ENCODE measurements at places on chromosomes 11 and 22.

DNA sequence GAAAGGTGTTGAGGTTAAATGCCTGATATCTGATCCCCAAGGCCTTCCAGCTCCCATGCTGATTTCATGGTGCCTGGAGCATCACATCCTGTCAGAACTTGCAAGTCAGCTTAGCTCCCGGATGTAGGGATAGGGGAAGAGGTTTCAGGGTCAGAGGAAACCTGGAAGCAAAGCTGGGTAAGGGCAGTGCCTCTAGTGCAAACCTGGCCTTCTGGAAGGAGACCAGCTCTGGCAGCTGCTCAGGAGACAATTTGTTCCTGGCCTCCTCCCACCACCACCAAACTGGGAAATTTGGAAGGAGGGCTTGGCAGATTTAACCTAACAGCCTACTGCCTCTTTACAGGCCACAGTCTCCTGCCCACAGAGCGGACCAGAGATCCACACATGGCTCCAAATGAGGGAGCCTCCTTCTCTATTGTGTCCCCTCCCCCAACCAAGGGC, 9.2 kb upstream of the TSKU start:
- peak; percentile 75 for DNase-seq

DNA sequence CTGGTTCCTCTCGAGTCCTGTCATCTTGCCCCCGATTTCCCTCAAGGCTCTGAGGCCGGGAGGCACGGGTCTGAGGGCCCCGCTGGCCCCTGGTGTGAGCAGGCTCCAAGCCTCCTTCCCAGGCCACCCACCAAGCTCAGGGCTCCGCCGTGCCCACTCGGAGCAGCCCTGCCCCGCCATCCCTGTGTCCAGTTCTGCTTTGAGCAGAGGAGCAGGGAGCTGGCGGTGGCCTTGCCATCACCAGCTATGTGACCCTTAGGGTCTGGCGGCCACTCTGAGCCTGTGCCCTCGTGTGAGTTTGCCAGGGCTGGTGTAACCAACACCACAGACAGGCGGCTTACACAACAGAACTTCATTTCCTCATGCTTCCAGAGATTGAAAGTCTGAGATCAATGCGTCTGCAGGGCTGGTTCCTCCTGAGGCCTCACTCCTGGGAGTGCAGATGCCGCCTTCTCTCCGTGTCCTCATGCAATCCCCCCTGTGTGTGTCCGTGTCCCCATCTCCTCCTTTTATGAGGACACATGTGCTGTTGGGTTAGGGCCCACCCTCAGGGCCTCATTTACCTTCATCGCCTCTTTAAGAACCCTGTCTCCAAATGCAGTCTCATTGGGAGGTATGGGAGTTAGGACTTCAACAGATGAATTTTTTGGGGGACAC, 36.5 kb upstream of the CELSR1 start:
- peak; percentile 38 for DNase-seq

DNA sequence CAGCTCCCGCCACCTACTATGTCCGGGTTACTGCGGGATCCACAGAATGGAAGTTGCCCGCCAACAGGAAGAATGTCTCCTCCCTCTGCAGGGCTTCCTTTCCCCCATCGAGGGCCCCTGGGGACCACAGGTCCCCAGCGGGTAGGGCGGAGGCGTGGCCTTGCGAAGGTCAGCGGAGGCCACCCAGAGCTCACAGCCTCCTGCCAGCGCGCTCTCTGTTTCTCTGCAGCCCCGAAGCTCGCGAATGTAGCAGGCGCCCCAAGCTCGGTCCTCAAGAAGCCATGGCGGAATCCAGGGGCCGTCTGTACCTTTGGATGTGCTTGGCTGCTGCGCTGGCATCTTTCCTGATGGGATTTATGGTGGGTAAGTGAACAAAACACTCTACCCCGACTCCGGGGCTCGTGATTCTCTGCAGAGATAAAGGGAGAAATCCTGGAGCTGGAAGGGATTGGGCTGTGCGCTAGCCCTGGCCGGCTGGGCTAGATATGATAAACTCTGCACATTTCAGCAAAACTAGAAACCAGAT, at the start of gene NAALAD2:
Gene NAALAD2 (plus strand): TSS at position 186 of the 526 bp plus-strand sequence. CDS start 96 bp downstream, at position 282.
- DNase-seq = peak; percentile 65

GRCh38 chr11:115291325-115291724, 212.9 kb downstream of the CADM1 start:
- no peak for DNase-seq

DNA sequence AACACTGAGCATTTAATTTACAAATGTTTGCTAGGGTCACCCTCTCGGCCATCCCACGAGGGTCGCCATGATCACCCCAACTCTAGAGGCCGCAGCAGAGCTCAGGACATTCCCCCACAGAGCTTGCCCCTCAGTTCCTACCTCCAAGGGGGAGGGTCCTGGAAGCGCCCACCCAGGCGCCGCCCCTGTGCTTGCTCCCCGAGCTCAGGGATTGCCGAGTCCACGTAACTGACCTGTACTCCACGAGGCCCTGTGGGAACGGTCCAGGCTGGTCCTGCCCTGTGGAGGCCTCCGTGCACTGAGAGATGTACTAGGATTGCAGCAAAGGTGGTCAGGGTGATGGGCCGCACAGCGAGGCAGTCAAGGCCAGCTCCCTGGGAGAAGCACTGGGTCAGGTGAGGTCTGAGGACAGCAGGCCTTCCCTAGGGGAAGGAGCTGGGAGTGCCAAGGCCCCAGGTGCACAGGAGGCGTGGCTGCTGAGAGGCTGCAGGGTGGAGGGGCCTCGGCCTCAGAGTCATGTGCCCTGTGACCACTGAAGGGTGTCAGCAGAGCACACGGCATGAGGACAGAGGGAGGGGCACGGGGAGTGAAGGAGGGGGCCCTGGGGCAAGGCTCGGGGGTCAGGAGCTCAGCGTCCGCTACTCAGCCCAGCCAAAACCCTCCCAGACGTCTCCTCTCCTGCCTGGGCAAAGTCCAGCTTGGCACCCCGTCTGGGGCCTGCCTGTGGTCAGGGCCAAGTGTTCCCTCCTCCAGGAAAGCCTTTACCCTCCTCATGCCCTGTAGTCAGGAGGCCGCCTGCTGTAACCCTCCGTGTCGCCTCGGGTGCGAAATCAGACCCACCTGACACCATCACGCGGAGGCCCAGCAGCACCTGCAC, 2.4 kb upstream of the MIOX start:
- no peak for DNase-seq

DNA sequence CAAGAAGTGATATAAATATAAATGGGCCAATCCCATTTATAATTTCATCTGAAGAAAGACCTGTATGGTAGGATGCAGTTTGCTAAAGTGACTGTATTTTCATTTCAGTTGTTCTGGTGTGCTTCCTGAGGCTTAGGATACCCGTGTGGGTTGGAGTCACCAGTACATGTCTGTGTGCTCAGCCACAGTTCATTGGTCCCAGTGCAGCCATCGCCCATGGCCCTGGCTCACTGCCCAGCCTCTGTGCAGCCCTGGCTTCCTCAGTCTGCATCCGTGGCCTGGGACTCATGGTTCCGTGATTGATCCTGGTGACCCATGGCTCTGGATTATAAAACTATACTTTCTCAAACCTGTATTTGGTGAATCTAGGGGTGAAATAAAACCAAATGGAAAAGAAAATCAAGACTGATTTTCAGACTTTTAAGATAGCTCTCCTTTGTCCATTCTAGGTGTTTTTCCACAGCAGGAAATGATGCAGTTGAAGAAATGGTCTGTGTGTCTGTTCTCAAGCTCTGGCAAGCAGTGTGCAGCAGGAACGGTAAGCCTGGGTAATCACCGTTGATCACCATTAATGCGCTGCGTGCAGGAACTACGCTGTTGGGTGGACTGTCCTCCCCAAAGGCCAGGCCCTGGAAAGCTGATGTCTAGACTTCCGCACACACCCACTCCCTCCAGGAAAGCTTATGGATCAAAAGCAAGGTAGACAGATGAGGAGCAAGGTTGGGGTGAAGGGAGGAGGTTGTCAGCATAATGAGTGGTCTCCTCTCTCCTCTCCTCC, 27.2 kb downstream of the TTC12 start:
- no peak for DNase-seq

DNA sequence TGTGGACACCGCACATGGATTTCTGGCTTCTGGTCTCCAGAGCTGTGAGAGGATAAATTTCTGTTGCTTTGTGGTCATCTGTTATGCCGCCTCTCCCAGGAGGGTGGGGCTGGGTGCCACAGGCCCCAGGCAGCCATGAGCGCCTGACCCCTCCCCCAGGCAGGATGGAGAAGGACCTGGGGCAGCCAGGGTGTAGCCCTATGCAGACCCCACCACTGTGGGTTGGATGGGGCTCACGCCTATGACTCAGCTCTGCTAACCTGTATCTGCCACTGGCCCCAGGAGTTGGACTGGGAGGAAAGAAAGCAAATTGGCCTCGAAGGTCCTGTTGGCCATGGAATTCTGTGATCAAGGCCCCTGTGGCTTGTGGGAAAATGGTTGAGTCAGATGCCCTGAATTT, 1351.1 kb downstream of the BRD1 start:
- DNase-seq = peak; percentile 32

DNA sequence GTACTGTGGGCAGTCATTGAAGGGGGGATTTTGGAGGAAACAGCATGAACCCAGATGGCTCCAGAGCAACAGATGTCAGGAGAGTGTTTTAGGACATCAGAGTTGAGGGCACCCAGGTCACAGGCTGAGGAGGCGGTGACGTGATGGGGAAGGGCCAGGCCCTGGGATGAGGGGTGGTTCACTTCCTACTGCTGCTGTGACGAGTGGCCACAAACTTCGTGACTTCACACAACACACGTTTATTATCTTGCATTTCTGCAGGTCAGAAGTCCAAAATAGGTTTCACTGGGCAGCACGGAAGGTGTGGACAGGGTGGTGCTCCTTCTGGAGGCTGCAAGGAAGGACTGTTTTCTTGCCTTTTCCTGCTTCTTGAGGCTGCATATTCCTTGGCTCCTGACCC, 77.7 kb upstream of the RAB1B start:
- no peak for DNase-seq

DNA sequence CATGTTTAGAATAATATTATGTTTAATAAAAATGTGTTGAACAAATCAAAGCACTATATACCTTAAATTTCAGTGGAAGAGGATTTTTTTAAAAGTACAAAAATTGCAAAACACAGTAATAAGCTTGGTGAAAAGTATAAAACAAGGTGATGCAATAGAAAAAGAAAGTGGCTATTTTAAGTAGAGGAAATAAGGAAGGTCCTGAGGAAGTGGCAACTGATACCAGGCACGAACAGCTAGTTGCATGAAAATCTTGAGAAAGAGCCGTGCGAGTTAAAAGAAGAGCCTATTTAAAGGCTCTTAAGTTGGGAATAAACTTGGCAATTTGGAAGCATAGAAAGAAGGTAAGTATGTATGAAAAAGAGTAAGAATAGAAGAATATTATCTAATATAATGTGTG, 1679.3 kb downstream of the LRRC4C start:
- DNase-seq = no peak

- no peak for DNase-seq
Observed at GRCh38 chr11:58003036-58003435, 20.6 kb upstream of the OR9Q1 start.

GRCh38 chr11:38667359-38667758, 2069.3 kb upstream of the RAG2 start:
- no peak for DNase-seq

GRCh38 chr11:70546191-70546940, 148.0 kb downstream of the CTTN start:
- DNase-seq = peak; percentile 9

DNA sequence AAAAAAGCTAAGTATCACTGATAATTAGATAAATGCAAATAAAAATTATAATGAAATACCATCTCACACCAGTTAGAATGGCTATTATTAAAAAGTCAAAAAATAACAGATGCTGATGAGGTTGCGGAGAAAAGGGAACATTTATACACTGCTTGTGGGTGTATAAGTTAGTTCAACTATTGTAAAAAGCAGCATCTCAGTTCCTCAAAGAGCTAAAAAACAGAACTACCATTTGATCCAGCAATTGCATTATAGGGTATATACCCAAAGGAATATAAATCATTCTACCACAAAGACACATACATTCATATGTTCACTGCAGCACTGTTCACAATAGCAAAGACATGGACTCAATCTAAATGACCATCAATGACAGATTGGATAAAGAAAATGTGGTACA, 120.3 kb upstream of the ZBED5 start:
- no peak for DNase-seq

DNA sequence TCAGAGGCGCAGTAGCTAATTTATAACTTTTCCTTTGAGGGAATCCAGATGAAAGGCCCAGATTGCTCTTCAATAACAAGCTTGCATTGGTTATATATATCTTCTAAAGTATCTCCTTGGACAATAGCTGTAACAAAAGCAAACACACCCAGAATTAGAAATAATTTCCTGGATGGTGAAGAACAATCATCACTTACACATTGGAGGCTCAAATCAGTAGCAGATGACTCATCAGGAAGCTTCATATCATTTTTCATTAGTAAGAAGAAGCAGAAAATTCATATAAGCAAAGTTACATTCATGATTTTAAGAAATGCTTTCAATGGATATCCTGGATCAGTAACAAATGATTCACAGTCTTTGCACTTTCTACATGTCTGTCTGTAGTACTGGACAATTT, 173.6 kb upstream of the CCDC90B start:
- no peak for DNase-seq

GRCh38 chr11:45100339-45100738, 46.1 kb upstream of the PRDM11 start:
- no peak for DNase-seq

GRCh38 chr22:44718418-44718817, 16.4 kb downstream of the PRR5 start:
- DNase-seq = no peak

All from Right ventricle myocardium superior (tissue), 1 donor.